ENCODE measurements at places on chromosomes 2 and 18. TPM values are rescaled to one million over a fixed set of nuclear protein-coding genes. Genes with fewer than 3 reads are reported as not detected.

TRAF3IP1 gene
- 21.7 TPM for total RNA-seq

RFX8 gene
- total RNA-seq, result 0.54 TPM

GKN2 gene
- total RNA-seq, result not detected

TMEM247 gene
- total RNA-seq, result not detected

ZNF385B gene
- 7.6 TPM for total RNA-seq

KLF7 gene
- 33.6 TPM for total RNA-seq

GRCh38 chr18:63311118-63312018 is 8.2 kb downstream of the BCL2 start:
- no peak for ATAC-seq

- ATAC-seq, result no peak
Measured at GRCh38 chr2:52429740-52430139, 1337.9 kb upstream of the CHAC2 start.

DNA sequence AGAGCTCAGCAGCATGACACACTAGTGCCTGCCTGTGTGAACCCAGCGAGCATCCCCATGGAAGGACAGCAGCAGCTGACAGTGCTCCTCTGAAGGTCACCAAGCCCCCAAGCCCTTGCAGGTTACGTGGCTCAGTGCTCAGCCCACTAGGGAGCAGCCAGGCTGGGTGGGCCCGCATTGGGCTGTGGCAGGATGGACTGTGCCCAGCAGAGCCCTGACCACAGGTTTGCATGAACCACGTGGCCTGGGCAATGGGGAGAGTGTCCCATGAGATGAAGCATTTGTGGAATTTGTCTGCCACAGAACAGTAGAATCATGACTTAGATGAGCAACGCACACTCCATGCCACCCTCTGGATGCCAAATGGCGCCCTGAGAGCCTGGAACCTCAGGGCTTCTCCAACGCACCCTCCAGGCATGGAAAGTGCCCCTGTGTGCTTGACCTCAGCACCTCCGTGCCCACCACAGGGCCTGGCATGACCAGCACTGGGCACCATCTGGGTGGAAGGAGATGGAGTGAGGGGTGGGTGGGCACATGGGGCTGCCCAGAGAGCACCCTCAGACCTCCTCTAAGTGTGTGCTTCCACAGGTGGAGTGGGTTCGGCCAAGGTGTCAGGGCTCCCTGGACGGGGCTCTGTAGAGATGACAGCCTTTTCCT is 216.1 kb upstream of the RAB6C start:
- no peak for ATAC-seq

- no peak for ATAC-seq
Measured at GRCh38 chr18:62329691-62330454, 4.8 kb downstream of the TNFRSF11A start.

- ATAC-seq, result no peak
Measured at GRCh38 chr2:16140771-16141640, 200.7 kb downstream of the MYCN start.

GRCh38 chr2:120358734-120359465 is 13.0 kb downstream of the INHBB start:
- no peak for ATAC-seq

DNA sequence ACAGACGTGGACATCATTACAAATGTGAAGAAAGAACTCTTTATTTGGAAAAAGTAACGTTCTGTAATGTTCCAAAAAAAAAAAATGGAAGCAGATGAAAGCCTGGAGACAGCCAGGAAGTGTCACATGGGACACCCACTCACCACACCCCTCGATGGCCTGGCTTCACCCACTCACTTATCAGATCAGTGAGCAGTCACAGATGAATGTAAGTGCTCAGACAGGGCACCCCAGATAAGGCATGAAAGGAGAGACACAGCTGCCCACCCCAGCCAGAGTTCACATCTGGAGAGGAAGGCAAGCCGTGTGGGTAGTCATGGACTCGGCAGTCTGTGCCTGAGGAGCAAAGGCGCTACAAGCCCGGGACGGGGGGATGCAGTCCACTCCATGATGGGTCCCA is 105.2 kb downstream of the SEPTIN10 start:
- ATAC-seq, result no peak

DNA sequence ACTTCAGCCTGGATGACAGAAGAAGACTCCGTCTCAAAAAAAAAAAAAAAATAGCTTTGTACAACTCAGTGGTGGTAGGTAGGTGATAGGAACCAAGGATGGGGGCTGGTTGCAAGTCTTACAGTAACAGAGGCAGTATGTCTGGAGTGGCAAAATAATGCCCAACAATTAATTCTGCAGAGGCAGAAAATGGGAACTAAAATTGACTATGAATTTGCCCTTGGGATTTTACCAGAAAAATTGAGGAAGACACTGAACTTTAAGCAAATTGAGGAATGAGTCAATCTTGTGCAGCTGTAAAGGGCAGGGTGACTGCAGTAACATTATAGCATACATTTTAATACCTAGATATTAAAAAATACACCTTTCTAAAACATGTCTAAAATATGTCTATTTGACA is 292.1 kb upstream of the FBXO11 start:
- ATAC-seq, result no peak

DNA sequence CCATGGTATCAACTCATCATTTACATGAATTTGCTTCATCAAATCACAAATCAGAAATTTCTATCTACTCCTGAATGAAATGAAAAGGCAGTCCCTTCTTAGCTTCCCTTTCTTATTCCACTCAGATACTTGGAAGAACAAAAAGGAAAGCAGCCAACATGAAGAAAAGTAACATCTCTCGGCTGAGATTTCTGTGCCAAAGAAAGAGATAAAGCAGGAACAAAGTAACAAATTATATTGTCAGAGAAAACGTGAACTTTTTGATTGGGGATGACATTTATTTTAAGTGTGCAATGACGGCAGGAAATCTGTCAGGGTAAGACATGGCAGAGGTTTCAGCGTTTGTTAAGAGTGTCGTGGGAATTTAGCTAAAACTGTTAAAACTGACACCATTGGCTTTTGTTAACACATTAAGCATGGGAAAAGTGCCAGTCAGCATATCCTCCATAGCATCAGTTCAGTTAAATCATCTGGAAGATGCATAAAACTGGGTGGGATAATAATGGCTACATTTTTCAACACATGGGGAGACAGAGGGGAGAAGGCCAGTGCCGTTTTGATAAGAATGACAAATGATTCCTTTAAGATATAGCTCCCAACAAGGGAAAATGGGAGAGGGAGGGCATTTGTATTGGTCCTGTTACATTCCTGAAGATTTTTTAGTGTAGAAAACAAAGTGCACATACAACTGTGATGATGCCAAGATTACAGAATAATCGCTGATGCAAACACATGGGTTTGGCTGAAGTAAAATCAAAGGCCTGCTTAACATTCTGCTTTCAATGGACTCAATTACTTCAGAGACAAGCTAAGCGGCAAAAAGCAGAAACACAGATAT is 211.6 kb downstream of the ZNF521 start:
- ATAC-seq, result no peak

All from gastroesophageal sphincter (tissue), 4 donors.